Hematopoietic multipotent progenitor cell treated with erythropoietin and hydrocortisone succinate and interleukin-3 and kit ligand, for 17 days (in vitro differentiated cells): ENCODE measurements at places on chromosomes 2 and 18.
A peak's percentile ranks its signal among the peaks of the same experiment; 100 is the strongest.

DNA sequence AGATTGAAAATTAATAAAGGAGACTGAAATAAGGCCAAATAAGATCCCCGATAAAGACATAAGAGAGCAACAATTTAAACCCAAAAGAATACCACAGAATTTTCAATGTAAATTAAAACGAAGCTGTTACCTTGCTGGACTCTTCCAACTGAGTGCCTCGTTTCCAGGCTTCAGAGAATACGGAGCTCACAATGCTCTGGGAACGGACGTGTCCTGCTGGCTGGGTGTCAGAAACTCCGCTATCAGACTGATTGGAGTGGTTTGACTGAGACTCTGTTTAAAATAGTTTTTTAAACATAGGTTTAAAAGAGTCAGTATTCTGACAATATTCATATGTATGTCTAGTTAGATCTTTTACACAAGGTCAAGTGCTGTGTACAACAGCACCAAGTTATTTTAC is 90.4 kb downstream of the RAPH1 start:
- no peak for DNase-seq

DNA sequence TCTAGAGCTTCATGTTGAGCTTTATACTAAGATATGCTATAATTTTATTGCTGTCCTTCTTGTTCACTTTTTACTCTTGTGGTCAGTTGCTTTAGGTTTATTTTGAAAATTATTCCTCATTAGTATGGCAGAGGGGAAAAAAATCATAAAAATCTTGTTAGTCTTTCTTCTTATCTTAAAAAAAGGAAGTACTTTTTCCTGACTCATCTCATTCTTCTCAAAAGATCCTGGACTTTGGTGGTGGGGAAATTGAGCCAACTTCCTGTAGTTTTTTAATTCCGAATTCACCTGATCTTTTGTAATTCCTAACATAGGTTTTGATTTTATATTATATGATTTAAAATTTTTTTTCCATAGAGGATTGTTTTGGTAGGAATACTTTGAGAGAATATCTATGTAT is 3.8 kb downstream of the SLC4A1AP start:
- DNase-seq: no peak

GRCh38 chr2:239691720-239692119 is 290.9 kb upstream of the HDAC4 start:
- no peak for DNase-seq

GRCh38 chr2:101679037-101679726 is 18.3 kb upstream of the MAP4K4 start:
- no peak for DNase-seq

- DNase-seq: peak; percentile 54
Measured at GRCh38 chr2:227406177-227407031, 18.7 kb upstream of the SCYGR1 start.

DNA sequence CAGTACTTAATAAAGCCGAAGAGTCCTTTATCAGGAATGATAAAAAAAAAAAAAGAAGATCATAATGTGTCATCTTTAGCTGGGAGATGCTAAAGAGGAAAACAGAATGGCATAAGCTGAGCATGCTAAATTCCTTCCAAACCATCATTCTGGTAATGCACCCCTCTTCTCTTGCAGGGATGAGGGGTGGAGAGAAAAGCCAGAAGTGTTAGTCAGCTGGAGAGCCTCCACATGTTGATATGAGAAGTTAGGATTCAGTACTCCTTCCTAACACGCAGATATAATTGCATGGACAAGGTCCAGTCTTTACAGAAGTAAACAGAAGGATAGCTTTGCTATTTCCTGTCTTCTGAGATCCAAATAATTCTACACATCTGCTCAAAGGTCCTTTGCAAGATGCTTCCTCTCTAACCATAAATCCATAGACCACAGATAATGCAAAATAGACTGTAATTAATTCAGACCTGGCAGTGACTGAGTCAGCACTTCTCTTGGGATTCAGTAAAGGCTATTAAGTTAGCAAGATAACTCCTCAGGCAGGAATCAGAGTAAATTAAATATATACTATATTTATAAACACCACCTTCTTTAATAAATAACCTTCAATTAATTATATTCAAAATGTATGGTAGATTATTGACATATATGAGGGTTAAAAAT is 930.0 kb upstream of the KLHL29 start:
- DNase-seq: no peak

- no peak for DNase-seq
Measured at GRCh38 chr2:127897531-127898211, 11.9 kb upstream of the AMMECR1L start.

DNA sequence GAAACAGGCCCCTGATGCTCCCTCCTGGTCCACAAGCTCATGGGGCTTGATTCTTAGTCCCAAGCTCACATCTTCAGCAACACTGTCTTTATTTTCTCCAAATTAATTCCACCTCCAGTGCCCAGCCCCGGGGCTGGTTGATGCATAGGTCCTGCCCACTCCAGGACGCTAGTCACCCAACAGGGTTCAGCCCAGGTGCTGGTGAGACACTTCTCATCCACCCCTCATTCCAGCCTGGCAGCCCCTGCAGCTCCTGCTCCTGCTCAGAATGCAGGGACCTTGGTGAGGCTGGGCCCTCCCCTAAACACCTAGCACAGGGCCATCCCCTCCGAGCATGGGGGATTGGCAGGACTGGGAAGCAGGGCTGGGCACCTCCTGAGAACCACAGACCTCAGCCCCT is 25.7 kb downstream of the STEAP3 start:
- no peak for DNase-seq
